ENCODE measurements at places on chromosomes 7 and 10. TPM values are rescaled to one million over a fixed set of nuclear protein-coding genes. Genes with fewer than 3 reads are reported as not detected.

FEZF1 gene
- total RNA-seq, result 0.25 TPM

SMKR1 gene
- total RNA-seq, result 2.2 TPM

PTPRZ1 gene
- total RNA-seq, result 359 TPM

MMD2 gene
- total RNA-seq, result 4.4 TPM

MASTL gene
- 7.6 TPM for total RNA-seq

AGAP5 gene
- total RNA-seq, result 4.2 TPM

ZNF804B gene
- 4.7 TPM for total RNA-seq

MARCHF5 gene
- 25.3 TPM for total RNA-seq

CNNM1 gene
- 3.4 TPM for total RNA-seq

CALHM2 gene
- total RNA-seq, result 2.5 TPM

All from temporal lobe (tissue), 4 donors.